Smooth muscle cell of the pulmonary artery (primary cell): ENCODE measurements at places on chromosomes 3 and 15. TPM values are rescaled to one million over a fixed set of nuclear protein-coding genes. Genes with fewer than 3 reads are reported as not detected.

LRRC3B gene
- not detected in 2 replicates for total RNA-seq

VPS8 gene
- 70.4 and 75.1 TPM in 2 replicates for total RNA-seq

NANOGP8 gene
- not detected in 2 replicates for total RNA-seq

MCCC1 gene
- 23.9 and 24.1 TPM in 2 replicates for total RNA-seq

PTPRG gene
- 59.8 and 72.5 TPM in 2 replicates for total RNA-seq

ZNF621 gene
- total RNA-seq: 18.5 and 19.9 TPM in 2 replicates

CLCN2 gene
- total RNA-seq: 3.3 and 4.4 TPM in 2 replicates

SENP8 gene
- 1.9 and 2.3 TPM in 2 replicates for total RNA-seq

BUB1B gene
- total RNA-seq: 2.9 and 7.0 TPM in 2 replicates

GALNT15 gene
- total RNA-seq: 9.1 and 12.1 TPM in 2 replicates

SLC6A1 gene
- total RNA-seq: 0.10 and 0.13 TPM in 2 replicates

HCLS1 gene
- 0.76 and 2.2 TPM in 2 replicates for total RNA-seq

APBA2 gene
- total RNA-seq: 15.6 and 23.3 TPM in 2 replicates

RNU5B-1 gene
- not detected in 2 replicates for total RNA-seq

GNAT1 gene
- total RNA-seq: not detected in 2 replicates

ZNF385D gene
- 1.2 and 8.9 TPM in 2 replicates for total RNA-seq

PLSCR5 gene
- not detected in 2 replicates for total RNA-seq

OR5K2 gene
- total RNA-seq: not detected in 2 replicates

ATP11B gene
- total RNA-seq: 71.6 and 95.5 TPM in 2 replicates

ST8SIA2 gene
- 0.13 TPM in 1 of 2 replicates, not detected in the other for total RNA-seq

PRSS50 gene
- not detected in 2 replicates for total RNA-seq

KCNMB3 gene
- total RNA-seq: 0.76 and 1.0 TPM in 2 replicates

TP63 gene
- 0.20 and 0.85 TPM in 2 replicates for total RNA-seq

ZNF717 gene
- total RNA-seq: 13.9 and 19.1 TPM in 2 replicates

NME9 gene
- 0.07 TPM in 1 of 2 replicates, not detected in the other for total RNA-seq

VILL gene
- total RNA-seq: 6.3 and 7.2 TPM in 2 replicates

KBTBD13 gene
- not detected in 2 replicates for total RNA-seq

FBXO45 gene
- total RNA-seq: 8.9 and 9.3 TPM in 2 replicates

TAGLN3 gene
- total RNA-seq: 0.26 and 3.5 TPM in 2 replicates

ROBO1 gene
- total RNA-seq: 49.4 and 94.4 TPM in 2 replicates

SCN5A gene
- 0.23 and 0.72 TPM in 2 replicates for total RNA-seq

RABL3 gene
- 16.7 and 18.4 TPM in 2 replicates for total RNA-seq

NAA50 gene
- total RNA-seq: 249 and 278 TPM in 2 replicates
